T-helper 9 cell (primary cell): ENCODE measurements at places on chromosomes 11 and 22.

DNA sequence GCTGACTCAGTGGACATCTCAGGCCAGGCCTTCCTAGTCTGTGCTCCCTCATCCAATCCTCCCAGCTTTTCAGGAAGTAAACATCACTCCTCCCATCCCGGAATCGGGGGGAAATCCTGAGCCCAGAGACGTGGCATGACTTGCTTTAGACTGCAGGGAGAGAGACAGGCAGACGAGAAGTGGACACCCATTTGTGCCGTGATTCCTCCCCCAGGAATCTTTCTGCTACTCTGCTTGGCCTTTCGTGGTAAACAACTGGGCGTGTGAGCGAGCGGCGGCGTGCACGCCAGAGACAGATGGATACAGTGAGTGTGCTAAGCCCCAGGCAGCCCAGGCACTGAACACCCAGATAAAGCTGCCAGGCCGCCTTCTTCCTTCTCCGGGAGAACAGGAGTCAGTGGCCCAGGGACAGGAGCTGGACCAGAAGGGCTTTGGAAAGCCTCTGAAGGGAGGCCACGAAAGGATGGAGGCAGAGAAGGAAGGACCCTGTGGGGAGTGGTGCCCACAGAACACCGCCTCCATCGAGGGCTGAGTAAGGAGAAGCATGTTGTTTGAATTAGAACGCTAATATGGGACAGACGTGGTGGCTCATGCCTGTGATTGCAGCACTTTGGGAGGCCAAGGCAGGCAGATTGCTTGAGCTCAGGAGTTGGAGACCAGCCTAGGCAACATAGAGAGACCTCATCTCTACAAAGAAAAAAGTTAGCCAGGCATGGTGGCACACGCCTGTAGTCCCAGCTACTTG is 53.0 kb upstream of the PRR5 start:
- DNase-seq, result no peak

- DNase-seq, result no peak
Observed at GRCh38 chr22:23418159-23418788, 161.8 kb downstream of the IGLL1 start.

DNA sequence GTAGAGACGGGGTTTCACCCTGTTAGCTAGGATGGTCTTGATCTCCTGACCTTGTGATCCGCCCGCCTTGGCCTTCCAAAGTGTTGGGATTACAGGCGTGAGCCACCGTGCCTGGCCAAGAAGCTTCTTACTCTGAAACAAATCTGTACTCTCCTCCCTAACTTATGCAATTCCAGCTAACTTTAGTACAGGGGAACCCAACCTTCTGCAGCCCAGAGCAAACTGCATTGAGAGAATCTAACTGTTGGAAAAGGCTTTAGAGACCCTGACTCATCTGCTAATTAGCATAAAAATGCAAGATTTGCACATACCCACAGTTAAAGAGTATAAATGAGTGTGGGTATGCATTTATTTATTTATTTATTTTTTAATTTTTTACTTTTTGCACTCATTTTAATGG is 64.8 kb downstream of the APOL5 start:
- DNase-seq, result no peak

DNA sequence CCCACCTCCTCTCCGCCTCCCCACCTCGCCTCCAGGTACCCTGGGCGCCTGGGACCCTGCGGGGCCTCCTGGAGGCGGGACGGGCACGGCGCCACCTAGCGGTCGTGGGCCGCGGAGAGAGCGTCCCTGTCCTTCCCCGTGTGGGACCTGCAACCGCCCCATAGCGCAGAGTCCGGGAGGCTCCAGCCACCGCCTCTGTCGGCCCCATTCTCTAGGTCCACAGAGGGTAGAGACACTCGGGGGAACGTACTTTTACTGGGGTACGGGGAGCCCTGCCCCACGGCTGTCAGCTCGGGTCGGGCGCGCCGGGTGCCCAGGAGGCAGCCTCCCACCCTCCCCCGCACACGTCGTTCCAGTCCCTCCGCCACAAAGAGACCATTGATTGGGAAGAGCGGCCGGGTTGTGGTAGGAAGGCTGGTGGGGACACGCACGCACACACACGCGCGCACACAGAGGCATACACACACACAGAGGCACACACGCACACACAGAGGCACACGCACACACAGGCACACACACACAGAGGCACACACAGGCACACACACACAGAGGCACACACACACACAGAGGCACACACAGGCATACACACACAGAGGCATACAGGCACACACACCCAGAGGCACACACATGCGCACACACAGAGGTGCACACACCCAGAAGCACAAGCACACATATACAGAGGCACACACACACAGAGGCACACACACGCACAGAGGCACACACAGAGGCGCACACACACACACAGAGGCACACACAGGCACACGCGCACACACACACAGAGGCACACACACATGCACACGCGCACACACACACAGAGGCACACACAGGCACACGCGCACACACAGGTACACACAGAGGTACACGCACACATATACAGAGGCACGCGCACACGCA is 12.6 kb upstream of the NECTIN1 start:
- DNase-seq, result peak; percentile 62

- DNase-seq, result no peak
Observed at GRCh38 chr11:63549411-63549810, 12.8 kb downstream of the PLAAT4 start.

DNA sequence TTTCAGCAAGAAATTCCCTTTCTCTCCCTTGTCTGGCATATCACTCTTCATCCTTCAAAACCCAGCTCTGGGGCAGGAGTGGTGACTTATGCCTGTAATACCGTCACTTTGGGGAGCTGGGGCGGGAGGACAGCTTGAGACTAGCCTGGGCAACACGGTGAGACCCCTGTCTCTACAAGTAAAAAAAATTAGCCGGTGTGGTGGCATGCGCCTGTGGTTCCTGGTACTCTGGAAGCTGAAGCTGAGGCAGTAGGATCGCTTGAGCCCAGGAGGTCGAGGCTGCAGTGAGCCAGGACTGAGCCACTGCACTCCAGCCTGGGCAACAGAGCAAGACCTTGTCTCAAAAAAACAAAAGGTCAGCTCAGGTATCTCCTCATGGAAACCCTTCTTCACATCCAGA is 1.4 kb upstream of the RCE1 start:
- DNase-seq, result no peak

- no peak for DNase-seq
Observed at GRCh38 chr11:47398551-47398950, 9.8 kb upstream of the SLC39A13 start.

- no peak for DNase-seq
Observed at GRCh38 chr22:27378995-27379394, 422.6 kb downstream of the MN1 start.

DNA sequence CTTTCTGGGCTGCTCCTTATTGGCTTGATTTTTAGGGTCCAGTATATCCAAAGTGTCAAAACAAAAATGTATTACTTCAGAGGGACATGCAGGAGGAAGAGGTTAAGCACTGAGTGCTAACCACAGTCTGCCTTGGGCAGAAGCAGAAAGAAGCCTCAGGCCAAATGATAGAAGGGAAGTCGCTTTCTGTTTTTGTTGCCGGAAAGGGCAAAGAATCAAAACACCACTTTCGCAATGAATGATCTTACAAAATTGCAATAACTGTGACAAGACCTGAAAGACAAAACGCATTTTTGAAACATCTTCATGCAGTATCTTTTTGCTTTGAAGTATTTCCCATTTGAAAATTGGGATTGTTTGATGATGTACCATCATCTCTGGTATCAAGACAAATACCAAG is 70.1 kb upstream of the PICALM start:
- DNase-seq, result no peak

DNA sequence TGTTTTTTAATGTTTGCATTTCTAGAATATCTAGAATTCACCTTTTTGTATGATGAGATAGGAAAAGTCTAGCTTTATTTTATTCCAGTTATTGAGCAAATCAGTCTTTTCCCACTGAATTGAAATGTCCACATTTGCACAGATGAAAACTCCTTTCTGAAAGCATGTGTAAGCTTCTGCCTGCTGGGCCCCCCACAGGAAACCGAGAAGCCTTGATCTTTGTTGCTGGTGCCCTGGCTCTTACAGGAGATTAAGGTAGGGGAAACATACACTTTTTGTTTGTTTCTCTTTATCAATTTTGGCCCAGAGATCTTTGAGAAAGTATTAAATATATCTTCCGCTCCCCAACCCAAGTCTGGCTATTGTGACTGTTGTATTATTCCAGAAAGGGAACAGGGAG is 87.2 kb upstream of the GNAZ start:
- DNase-seq, result no peak

DNA sequence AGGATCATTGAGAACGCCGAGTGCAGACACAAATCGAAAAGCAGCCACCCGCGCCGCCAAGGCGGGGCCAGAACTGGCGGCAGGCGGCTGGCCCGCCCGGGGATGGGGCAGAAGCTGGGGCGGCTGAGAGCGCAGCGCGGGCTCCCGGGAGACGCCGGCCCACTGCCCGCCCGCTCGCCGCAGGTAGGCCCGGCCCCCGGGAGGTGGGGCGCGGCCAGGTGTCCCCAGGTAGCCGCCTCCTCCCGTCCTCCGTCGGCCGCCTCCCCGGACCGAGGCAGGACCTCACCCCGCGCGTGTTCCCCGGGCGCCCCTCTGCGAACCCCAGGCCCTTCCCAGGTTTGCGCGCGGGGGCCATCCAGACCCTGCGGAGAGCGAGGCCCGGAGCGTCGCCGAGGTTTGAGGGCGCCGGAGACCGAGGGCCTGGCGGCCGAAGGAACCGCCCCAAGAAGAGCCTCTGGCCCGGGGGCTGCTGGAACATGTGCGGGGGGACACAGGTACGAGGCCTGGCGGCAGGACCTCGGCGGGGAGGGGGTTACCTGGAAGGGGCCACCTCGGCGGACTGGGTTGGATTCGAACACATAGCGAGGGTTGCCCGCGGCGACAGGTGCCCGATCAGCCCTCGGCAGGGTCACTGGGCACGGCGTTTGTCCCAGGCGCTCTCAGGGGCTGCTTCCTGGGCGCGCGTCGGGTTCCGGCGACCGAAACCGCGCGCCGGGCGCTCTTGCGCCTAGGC is at the start of gene PRRG4:
Gene PRRG4 (plus strand): TSS at position 248 of the 733 bp plus-strand sequence. CDS start 603 bp downstream, outside the sequence.
- peak; percentile 1 for DNase-seq

- no peak for DNase-seq
Observed at GRCh38 chr11:33948494-33948893, 56.6 kb upstream of the LMO2 start.

DNA sequence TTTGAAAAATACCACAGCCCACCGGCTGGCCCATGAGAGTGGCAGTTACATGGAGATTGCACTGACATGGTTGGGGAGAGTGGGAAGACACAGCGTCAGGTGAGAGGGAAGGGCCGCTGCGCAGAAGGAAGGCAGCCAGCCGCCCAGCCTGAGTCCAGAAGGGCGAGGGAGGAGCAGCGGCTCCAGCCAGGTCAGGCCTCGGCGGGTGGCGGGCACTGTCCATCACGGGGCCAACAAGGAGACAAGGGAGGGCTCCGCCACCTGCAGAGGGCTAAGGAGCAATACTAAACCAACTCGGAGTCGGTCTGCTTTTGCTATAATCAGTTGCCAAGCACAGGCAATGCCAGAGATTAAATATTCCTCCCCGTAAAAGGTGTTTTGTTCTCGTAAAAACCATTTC is 384.5 kb downstream of the TBC1D22A start:
- DNase-seq, result no peak

GRCh38 chr11:67024966-67025365 is 2.0 kb downstream of the SYT12 start:
- DNase-seq, result no peak

DNA sequence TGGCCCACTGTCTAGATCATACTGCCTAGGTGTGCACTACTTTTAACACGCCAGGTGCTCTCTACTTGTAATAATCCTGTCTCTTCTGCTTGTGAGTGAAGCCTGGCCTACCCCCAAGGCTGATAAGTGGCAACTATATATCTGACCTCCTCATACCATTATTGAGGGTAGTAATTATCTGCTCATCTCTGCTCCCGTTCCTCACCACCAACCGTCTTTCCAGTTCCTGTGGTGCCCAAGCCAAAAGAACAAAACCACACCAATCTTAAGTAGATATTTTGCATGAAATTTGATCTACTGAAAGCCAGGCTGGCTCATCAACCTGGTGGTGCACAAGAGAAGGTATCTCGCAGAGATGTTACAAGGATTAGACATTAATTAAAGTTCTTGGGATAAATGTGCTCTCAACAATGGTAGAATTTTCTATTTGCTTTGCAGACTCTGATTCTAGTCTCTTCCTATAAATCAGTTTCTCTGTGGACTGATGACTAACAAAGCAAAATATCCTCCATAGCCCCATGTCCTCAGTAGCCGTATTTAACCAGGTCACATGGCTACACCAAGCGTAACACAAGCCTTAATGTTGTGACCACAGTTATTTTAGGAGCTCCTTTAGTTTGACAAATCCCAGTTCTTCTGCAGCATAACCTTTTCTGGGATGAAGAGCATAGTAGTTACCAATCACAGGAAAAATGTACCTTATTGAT is 267.2 kb downstream of the NTM start:
- DNase-seq, result no peak

DNA sequence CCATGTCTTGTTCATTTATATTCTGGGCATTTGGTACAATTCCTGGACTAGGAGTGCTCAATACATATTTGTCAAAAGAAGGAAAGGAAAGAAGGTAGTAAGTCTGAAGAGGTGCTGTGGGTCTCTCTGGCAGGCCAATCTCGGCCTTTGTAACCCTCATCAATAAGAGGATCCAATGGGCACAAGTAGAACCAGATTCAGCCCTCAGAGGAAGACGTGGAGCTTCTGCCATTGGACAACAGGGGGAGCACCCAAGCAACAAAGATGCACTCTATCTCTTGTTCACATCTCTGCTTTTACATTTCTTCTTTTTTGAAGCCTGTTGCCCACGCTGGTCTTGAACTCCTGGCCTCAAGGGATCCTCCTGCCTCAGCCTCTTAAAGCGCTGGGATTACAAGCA is 2.2 kb upstream of the VPS11 start:
- DNase-seq, result peak; percentile 13

GRCh38 chr22:19700790-19701419 is 13.4 kb upstream of the SEPTIN5 start:
- no peak for DNase-seq

DNA sequence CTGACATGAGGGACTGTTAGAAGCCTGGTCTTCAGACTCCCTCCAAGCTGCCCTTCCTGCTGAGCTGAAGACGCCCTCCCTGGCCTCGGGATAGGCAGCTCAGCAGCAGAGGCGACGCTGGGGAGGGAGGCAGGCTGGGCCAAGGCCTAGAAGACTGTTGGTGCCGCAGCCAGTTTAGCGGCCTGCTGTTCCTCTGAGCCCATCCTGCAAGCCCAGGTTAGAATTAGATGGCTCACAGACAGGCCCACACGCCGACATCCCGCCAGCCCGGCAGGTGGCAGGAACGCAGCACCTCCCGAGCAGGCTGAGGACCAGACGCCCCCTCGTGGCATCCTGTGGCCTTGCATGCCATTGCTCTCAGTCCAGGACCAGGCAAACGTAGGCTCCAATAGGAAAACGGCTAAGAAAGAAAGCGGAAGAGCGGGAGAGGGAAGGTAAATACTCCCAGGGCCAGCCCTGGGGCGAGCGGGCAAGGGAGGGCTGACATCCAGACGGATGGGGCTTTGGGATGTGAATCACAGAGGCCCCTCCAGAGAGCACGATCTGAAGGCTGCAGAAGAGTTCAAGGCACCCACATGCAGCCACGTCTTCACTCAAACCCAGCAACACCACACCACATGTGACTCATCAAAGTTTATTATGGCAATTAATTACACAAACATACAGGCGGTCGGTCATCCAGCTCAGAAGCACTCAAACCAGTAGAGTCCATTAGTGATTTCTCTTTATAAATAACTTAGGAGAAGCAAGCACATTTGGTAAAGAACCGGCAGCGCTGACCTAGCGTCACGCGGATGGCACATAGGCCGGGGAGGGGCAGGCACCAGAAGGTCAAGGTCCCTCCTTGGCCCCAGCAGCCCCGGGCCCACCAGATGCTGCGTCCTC is 27.6 kb downstream of the CD5 start:
- peak; percentile 86 for DNase-seq

- no peak for DNase-seq
Observed at GRCh38 chr11:74636630-74637184, 44.3 kb downstream of the POLD3 start.

GRCh38 chr22:41793871-41794270 is 6.6 kb upstream of the CCDC134 start:
- no peak for DNase-seq
